ENCODE measurements at places on chromosomes 16 and 17. TPM values are rescaled to one million over a fixed set of nuclear protein-coding genes. Genes with fewer than 3 reads are reported as not detected.

- no peak for DNase-seq
These were observed 2.3 kb downstream of the BEAN1 start for GRCh38 chr16:66429290-66429962.

DNA sequence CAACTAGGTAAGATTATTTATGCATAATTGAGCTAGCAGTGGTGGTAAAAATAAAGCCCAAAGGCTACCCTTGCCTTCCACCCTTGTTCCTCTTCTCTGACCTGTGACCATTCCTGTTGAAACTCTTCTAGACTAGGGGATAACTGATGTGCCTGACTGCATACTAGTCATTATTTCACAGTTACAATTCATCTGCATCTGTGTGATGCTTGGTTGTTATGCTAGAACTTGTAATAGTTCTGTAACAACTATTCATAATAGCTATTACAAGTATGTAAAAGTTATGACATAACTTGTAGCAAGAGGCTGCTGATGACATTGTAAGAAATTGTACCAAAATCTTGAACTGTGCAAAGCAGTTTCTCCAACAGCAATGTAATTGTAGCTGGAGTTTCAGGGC lies 2.4 kb upstream of the VAC14 start:
- DNase-seq: no peak

- no peak for DNase-seq
These were observed 1.6 kb downstream of the BORCS6 start for GRCh38 chr17:8188263-8188839.

GRCh38 chr17:49365667-49366066 lies 3.6 kb upstream of the ZNF652 start:
- DNase-seq: no peak

- DNase-seq: no peak
These were observed 58.8 kb downstream of the RPTOR start for GRCh38 chr17:80603396-80603795.

- no peak for DNase-seq
These were observed 3.3 kb downstream of the SYNRG start for GRCh38 chr17:37605813-37606505.

- no peak for DNase-seq
These were observed 504.6 kb downstream of the HS3ST4 start for GRCh38 chr16:26196310-26196709.

Gene SNX11
- 11.4 TPM for total RNA-seq

Gene SLC6A4
- total RNA-seq: 0.70 TPM
